ENCODE measurements at places on chromosomes 2 and 18.

GRCh38 chr2:211591426-211591825 is 947.2 kb downstream of the ERBB4 start:
- DNase-seq, result no peak

- DNase-seq, result no peak
These were observed 25.8 kb upstream of the TMEM182 start for GRCh38 chr2:102736110-102736409.

GRCh38 chr2:83784947-83785346 is 674.1 kb downstream of the SUCLG1 start:
- DNase-seq, result no peak

DNA sequence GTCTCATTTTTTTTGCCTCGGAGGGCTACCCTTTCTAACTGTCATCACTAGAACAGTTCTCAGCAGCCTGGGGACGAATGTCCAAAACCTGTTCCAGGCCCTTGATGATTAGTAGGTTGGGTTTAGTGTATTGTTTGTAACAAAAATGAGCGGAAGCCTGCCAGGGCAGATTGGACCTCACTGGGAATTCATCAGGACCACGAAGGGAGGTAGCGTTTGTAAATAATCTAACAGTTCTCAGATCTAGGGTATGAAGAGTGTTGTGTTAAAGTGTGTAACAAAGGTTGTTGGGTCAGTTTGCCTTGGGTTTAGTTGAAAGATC is 799 bp downstream of the CEP68 start:
- DNase-seq, result no peak

DNA sequence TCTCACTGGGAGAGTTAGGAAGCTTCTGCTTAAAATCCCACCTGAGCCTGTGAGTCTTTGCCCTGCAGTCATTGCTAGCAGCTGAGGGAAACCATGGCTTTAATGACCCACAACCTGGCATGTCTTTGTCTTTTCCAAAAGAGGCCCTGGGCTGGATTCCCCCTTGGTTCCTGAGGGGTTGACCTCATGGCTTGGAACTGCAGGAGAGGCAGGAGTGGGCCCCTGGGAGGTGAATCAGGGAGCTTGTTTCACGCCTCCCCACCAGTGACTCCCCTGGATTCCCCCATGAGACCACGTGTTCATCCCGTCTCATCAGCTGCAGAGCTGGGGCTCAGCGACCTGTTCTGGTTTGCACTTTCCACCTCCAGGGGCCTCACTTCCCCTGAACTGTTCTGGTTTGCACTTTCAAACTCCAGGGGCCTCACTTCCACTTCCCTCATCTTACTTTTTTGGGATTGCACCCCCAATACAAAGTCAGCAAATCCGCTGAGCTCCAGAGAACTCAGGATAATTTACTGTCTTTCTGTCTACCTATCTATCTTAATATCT is 58.5 kb upstream of the TMEM18 start:
- DNase-seq, result no peak

DNA sequence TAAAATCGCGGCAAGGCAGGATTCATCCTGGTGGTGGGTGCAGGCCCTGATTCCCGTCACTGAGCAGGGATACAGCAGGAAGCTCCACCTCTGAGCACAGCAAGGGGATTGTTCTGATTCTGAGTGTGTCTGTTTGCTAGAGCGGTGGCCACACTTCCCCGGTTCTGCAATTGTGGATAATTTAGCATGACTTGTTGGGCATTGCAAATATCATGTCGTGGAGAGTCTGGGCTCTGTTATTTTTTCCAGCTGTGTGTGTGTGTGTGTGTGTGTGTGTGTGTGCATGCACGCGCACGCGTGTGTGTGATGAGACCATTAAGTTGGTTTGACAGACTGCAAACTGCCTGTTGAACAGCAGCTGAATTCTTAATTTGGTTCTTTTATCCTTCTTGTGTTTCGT is 4.1 kb upstream of the TMEM18 start:
- DNase-seq, result no peak

DNA sequence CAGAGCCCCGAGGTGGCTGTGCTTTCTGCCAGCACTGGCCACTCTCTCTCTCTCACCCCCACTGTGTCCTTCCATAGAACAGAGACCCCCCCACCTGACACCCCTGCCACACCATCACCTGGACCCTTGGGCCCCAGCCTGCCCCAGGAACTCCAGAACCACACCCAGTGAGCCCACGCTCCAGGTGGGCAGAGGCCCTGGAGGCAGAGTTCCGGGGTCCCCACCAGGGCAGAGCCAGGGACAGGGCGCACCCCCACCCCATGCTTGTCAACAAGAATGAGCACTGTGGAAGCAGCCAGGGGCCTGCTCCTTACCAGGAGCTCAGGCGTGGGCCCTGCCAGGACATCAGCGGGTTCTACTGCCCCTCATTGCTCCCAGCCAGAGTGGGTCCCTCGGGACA is 14.6 kb downstream of the PASK start:
- DNase-seq, result no peak

DNA sequence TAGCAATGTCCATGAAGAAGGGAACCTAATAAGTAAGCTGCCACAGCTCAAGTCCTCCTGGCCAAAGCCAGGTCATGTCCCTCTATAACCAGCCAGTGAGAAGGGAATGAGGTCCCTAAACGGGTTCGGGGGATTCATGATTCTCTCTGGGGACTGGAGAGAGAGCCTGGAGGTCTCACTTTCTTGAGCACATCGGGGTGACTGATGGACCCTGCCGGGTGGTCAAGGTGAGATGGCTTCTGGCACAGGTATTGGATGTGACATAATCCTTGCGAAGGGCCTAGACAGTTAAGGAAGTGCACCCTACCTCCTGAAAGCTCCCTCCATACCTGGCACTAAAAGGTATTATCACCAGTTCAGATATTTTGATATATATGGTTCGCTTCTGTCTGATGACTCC is 45.7 kb downstream of the HRH4 start:
- no peak for DNase-seq

DNA sequence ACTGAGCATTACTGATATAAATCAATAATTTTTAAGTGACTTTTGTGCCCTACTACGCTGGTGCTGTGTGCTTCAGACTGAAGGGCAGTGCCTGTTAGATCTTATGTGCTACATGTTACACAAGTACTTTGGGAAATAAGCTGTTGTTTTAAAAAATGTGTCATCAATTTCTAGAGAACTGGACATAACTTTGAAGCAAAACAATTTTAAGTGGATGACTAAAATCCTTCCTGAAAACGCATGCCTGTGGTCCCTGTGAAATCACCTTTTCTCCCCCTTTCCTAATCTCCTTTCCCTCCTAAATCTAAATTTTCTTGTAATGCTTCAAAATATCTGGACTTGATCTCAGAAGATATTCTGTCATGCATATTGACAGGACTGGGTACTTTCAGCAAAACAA is 7.1 kb upstream of the IL1RL1 start:
- DNase-seq, result no peak

- no peak for DNase-seq
These were observed 44.9 kb downstream of the NRP2 start for GRCh38 chr2:205727174-205727573.

- no peak for DNase-seq
These were observed 5.9 kb upstream of the ATP5MC3 start for GRCh38 chr2:175187378-175187777.

GRCh38 chr2:26054598-26055348 is 20.9 kb downstream of the RAB10 start:
- DNase-seq, result no peak

DNA sequence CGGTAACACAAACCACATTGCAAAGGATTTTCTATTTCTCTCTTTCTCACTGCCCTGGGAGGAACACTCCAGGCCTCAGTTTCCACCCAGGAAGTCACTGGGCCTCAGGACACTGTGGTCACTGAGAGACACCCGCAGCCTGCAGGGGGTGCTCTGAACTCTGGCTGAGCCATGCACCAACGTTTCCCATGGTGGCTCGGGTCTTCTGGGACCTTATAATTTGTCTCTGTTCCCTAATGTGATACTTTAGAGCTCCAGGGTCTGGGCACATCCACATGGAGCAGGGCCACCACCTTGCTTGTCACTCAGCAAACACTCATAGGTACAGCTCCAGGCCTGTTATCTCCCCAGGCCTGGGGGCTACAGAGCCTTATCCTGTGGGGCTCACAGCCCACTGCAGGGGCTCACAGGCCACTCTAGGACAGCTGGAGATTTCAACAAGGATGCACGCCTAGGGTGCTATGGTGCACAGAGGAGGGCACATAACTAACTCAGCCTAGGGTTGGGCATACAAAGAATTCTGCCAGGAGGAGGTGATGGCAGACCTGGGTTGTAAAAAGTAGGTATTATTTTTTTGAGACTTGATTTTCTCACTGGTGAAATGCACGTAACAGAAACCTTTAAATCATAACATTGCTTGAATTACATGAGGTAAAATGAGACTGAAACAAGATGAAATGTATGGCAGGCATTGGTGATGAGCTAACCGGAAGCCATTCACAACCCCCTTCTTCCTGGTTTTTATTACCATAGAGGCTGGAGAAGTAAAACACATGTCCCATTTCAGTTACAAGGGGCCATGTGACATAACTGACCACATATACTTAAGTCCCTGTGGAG is 3.0 kb upstream of the HS1BP3 start:
- DNase-seq, result no peak

DNA sequence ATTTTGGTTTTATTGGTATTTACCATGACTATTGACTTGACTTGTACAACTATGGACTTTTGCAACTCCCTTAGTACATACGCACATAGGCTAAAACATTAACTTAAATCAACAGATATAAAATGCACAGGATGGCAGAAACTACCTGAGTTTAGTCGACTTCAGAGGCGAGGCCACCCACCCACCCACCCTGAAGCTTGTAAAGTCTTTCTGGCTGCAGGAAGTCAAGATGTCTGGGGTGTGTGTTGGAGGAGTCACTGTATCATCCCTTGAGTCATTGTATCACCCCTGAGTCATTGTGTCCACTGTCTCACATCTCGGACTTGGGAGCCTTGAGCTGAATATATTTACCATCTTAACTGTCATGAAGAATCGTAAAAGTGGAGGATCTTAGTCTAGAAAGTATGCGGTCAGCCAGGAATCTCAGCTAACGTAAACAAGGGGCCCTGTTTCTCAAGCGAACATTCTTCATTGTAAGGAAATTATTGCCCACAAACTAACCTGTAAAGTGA is 140.0 kb upstream of the ST6GAL2 start:
- DNase-seq, result no peak

- DNase-seq, result no peak
These were observed 1.4 kb downstream of the CIB4 start for GRCh38 chr2:26639685-26640243.

- no peak for DNase-seq
These were observed 102.9 kb upstream of the ALPP start for GRCh38 chr2:232275670-232276069.

- DNase-seq, result no peak
These were observed 1157.5 kb upstream of the ZEB2 start for GRCh38 chr2:145677371-145677770.

DNA sequence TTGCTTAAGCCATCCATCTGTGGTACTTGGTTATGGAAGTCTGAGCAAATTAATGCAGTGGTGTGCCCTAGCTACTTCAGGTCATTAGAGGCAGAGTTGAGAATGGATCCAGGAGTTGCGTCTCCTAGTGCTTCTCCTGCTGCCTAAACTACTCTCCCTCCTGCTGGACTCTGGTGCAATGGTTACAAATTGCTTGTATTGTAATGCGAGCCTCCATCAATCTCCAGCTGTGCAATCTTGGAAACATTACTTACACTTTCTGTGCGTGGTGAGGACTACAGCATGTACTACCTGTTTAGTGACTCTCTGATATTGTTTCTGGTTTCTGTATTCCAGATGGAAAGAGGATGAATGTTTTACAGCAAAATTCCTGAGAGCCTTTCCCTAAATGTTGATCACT is 119.0 kb upstream of the CYRIA start:
- DNase-seq, result no peak

- DNase-seq, result no peak
These were observed 726.9 kb upstream of the CHAC2 start for GRCh38 chr2:53040536-53041229.

GRCh38 chr2:156017341-156017885 is 315.1 kb downstream of the NR4A2 start:
- no peak for DNase-seq

- no peak for DNase-seq
These were observed 55.5 kb downstream of the MARCHF4 start for GRCh38 chr2:216316743-216317142.

DNA sequence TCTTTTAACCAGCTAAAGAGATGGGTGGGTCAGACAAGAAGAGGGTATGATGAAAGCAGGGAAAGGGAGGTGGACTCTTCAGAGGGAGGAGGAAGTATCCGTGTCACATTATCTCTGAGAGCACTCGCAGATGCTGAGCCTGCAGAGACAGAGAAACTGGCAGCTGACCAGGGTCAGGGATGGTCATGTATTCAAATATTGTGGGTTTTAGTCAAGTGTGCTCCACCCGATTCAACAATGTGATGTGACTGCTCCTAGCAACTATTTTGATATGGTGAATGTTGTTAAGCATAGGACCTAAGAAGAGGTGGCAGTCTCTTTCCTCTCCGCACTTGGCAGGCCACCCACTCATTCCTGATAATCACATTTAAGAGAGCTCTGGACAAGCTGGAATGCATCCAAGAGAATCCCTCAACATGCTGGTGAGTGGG is 1.3 kb upstream of the CLIP4 start:
- no peak for DNase-seq

GRCh38 chr2:120740765-120741524 is 5.3 kb downstream of the GLI2 start:
- DNase-seq, result no peak

DNA sequence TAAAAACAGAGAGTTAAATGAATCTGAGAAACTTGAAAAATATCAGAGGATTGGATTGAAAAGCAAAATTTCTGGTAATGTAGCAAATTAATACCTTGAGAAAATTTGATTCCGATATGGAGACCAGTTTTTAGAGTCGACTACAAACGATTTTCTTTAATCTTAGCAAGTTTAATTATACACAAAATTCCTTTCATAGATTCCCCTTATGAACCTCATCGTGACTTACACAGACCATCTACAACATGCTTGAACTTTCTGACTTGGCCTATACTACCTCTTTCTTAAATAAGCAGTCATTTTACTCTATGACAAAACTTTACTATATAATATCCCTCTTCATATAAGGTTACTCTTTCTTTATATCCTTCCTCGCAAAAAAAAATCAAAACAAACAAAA is 769.6 kb upstream of the CRIM1 start:
- DNase-seq, result no peak

DNA sequence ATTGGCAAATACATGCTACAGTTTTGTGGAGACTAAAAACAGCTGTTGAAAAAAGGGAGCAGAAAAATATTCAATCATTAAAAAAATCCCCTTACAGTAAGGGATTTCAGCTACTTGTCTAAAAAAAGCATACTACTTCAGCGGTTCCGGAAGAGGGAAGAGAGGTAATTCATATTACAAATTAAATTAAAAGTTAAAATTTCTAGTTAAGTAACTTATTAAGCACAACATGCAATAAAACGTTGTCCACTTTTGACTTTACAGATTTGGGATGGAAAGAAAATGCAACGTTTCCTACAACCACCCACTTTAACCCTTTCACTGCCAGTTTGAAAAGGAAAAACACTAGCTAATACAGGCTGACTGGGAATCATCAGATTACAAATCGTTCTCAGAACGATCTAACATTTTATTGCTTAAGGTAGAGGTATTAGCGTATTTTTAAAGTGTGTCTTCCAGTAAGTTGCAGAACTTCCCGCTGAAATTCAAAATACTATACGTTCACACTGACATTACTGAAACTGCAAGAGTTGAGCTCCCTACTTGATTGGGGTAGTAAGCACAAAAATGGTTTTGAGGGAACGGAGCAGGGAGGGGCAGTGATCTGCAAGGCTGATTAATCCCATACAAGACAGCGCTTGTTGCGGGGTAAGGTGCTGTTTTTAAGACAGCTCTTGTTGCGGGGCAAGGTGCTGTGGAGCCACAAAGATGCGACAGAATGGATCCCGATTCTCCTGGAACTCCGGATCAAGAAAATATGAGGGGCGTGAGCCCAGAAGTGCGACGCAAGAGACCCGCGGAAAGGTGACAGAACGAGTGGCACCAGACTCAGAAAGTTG is 743 bp downstream of the HADHA start:
- no peak for DNase-seq
